Right ventricle myocardium inferior (tissue), 1 donor: ENCODE measurements at places on chromosomes 2 and 18.

GRCh38 chr18:13823707-13824395 is at the start of gene MC5R:
Gene MC5R (plus strand): TSS chr18:13824149. CDS start chr18:13825766, 1,617 bp downstream.
- peak; percentile 81 for DNase-seq

DNA sequence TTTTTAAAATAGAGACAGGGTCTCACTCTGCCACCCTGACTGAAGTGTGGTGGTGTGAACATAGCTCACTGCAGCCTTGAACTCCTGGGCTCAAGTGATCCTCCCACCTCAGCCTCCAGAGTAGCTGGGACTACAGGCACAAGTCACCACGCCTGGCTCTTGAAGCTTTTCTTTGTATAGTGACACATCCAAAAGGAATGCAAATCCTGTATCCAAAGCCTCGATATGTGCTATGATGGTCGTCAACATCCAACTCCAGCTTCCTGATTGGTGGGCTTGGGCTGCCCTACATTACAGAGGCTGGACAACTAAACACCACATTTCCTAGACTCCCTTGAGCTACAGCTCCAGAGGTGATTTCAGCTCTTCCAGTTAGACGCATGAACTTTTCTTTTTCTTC is 101.7 kb upstream of the PGAP1 start:
- no peak for DNase-seq

DNA sequence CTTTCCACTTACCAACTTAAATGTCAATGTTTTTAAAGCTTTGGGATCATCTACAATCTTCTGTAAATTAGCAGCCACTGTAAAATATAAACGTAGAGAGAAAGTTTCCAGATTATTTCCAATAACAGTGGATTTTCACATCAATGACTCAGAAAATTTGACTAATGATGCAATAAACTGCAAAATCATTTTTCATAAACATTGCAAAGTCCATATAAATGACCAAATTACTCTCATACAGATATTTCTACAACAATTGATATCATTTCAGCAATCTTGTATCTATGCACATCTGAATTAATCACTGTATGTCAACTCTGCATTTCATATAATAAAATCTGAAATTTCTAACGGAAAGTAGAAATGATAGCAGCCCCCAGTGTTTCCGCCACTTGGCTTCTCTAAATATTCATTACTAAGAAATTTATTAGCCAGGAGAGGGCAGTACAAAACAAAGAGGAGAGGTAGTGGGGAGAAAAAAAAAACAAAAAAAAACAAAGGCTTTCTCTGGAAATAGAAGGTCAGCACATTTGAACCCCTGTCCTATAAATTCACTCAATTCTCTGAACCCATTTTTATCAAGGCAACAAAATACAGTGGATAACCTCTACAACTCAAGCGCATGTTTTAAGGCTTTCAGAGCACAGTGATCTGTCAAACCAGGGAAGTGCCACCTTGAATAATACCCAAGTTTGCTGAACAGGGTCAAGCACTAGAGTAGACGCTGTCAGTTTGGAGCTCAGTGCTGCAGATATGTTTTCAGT is 282.6 kb downstream of the STK39 start:
- no peak for DNase-seq

DNA sequence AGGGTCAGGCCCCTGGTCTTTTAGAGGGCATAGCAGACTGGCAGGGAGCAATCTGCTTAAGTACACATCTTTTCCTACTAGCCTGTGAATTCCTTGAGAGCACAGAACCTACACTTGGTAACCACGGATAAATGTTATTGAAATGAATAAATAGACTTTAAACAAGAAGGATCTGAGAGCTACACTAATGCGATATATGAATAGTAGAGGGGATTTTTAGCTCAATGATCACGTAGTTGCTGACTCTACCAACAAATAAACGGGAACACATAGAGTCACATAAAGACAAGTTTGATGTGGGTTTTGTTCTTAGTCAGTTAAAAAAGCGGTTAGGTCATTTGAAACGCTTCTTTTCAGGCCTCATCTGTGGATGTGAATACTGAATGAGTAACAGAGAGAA is 290.3 kb upstream of the CCDC68 start:
- DNase-seq: no peak

DNA sequence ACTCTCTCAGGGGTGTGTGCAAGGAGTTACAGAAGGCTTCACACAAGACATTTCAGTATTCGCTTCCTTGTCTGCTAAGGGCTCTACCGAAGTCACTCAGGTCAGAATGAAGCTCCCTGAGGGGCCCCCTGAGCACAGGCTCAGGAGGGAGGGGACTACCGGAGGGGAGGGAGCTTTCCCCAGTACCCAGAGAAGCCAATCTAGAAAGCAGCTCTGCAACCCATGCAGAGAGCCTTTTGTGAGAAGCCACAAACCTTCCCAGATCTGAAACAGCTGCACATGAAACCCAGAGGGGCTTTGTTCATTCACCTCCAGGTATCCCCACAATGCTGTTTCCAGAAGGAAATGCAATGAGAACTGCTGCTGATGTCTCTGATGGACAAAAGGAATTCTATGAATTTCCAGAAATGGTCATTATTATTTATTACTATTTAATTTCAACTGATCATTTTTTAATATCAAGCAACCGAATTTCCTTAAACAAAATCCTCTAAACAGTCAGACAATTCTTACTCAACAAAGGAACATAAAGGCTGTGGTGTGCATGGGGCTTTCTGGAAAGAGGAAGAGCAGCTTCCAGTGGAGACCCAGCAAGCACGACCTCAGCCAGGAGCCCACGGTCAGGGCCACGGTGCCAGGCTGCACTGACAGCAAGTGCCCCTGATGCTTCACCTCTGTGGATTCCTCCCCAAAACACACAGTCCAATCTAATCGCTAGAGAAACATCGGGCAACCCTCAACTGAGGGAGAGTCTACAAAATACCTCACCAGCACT is 42.0 kb downstream of the NDUFA10 start:
- DNase-seq: no peak

DNA sequence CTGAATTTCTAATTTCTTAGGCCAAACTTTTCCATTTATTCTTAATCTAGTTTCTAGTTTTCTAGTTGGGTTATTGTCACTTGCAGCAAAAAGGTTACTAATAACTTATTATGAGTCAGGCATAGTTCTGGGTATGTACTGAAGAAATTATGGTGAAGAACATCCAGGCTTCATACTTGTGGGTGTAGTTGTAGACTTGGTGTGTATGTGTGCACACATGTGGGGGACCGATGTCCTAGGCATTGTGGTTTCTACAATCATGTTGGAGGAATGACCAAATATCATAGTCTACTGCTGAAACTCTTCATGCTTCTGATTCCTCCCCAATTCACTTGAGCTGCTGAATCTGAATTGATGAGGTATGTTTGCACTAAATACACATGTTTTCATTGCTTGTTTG is 141.2 kb downstream of the PMAIP1 start:
- no peak for DNase-seq

GRCh38 chr18:75683426-75683825 is 255.9 kb upstream of the SMIM21 start:
- no peak for DNase-seq

DNA sequence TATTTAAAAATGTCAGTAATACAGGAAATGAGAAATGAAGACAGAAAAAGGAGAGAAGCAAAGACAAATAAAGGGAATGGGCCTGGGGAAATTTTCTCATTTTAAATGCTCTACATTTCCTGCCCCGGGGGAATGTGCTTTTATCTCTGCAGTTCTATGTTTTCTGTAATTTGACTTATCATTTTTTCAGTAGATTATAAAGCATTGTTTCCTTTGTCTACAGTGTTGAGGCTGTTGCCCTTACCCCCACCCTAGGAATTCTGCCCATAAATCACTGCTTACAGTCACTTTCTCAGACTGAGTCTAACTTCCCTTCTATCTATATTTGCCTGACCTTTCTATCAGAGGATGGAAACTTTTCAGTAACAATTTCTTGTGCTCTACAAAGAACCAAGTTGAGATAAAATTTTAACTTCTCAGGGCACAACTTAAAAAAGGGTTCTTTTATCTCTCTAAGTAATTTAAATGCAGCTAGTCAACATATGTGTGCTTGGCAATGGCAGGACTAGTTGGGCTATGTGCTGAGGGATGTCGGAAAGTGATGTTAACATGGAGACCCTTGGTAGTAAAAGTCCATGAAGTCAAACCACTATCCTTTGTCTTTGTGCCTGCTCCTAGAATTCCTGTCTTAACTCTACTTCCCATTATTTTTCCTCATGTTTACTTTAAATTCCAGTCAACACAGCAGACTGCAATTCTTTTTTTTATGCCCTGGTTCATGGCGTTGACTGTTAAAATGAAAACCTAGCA is 146.5 kb upstream of the MMADHC start:
- DNase-seq: no peak

DNA sequence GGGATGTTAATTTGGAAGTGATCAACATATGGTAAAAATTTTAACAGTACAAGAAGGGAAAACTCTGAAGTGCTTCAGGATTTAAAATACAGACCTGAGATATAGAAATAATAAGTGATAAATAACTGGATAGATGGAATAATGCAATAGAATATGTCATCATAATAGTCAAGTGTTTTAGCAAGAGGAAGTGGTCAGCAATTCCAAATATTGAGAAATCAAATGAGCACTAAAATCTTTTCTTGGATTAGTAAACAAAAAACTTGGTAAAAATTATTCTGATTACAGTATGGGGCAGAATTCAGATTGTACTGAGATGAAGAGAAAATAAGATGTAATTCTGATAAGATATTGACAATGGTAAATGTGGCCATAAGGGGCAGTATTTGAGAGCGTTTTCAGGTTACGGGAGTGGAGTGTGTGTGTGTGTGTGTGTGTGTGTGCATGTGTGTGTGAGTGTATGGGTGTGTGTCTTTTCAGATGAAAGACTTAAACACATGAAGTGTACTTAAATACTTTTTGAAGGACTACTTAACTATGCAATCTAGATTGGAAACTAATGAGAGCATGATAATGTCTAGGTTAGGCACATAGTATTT is 217.9 kb upstream of the ITGA4 start:
- no peak for DNase-seq

DNA sequence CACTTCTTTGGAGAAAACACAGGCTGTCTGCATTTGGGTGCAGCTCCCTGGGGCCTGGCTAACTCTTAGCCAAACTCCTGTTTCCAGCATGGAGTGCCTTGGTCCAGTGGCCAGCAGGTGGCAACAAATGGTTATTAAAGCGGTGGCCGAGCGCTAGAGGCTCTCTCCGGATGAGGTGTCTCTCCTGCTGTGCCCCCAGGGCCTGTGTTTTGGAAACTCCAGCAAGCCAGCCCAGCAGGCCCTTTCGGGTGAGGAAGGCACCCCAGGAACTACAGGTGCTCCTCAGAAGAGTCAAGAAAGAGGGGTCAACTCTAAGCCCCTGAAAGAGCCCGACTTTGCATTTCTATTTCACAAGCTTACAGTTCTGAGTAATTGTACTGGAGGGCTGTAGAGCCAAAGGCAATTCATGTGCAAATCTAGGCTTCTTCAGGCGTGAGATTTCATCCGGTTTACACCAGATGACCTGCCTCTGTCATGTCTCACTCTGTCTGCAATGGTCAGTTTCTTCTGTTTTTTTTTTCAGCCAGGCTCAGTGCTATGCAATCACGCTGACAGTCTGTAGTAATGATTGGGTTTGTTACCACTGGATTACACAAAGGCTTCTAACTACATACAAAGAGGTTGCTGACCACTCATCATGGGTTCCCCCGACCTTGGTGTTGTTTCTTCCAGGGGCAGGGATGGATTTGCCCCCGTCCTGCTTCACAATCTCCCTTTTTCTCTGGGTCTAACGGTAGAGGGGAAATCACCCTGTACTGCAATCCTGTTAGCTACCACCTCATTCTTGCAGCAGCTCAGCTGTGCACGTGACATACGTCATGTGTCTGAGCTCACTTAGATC is 7.6 kb upstream of the CHRNA1 start:
- DNase-seq: peak; percentile 86

DNA sequence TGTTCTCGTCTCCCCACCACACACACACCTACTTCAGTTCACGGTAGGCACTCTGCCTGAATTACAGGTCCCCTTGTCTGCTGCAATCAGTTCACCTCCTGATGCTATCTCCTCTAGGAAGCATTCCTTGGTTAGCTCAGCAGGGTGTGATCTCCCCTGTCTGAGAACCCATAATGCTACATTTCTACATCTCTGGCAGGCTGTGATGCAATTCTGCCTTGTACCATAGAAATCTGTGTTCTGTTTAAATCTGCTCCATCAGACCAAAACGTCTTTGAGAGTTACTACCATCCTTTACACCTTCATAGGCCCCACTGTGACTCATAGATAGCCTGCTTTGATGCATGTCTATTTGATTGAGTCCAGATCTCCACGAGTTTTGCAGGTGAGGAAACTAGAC is 103.9 kb downstream of the TTC32 start:
- no peak for DNase-seq

DNA sequence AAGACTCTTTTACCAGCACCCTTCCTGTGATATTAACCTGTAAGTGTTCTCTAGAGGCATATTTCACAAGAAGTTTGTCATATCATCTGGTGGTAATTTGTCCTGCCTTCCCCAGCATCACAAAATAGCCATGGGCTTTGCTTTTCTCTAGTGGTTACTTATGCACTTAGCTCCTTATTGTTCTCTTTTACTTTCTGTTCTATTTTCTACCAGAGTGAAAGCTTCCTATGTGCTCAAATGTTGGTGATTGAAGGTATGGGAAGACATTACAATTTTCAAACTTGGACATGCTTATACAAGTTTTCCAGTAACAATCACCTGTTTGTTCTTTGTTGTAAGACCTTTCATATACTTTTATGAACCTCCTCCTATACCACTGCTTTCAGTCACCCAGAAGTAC is 87.0 kb upstream of the KCNH7 start:
- DNase-seq: no peak

GRCh38 chr2:223889229-223889628 is 51.8 kb upstream of the AP1S3 start:
- DNase-seq: no peak

DNA sequence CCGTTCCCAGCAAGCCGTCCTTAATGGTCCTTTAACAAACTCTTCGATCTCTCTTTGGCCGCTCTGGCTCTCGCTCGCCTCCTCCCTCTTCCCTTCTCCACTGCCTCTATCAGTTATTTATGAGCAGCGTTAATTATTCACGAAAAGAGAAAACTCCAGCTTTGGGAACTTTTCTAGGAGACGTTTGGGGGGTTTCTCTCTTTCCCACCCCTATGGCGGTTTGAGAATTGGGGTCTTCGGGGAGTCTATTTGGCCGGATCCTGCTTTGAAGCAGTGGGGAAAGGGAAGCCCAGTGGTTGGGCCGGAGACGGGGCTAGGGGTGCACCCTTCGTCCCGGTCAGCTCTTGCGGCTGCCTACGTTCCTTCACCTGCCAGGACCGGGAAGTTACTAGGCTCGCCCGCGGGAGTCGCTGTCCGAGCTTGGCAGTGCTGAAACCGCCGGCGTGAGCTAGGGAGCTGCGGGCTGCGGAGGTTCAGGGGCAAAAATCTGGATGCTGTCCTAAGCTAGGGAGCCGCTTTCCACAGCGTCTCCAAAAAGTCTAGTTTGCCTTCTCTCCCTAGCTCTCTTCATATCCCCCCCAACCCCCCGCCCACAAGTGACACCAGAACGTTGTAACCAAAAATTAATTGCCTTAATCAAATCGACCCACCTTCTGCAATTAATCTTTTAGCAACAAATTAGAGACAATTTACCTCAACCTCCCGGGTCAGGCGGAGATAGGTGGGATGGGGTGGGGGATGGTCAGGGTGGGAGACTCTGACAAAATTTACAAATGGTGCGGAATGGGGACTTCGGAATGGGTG is 8.9 kb upstream of the SKOR2 start:
- no peak for DNase-seq

- no peak for DNase-seq
These were observed 28.9 kb downstream of the NYAP2 start for GRCh38 chr2:225428360-225428759.

GRCh38 chr2:143217512-143218115 is 88.4 kb downstream of the ARHGAP15 start:
- no peak for DNase-seq
